ENCODE measurements at places on chromosomes 4 and X.

DNA sequence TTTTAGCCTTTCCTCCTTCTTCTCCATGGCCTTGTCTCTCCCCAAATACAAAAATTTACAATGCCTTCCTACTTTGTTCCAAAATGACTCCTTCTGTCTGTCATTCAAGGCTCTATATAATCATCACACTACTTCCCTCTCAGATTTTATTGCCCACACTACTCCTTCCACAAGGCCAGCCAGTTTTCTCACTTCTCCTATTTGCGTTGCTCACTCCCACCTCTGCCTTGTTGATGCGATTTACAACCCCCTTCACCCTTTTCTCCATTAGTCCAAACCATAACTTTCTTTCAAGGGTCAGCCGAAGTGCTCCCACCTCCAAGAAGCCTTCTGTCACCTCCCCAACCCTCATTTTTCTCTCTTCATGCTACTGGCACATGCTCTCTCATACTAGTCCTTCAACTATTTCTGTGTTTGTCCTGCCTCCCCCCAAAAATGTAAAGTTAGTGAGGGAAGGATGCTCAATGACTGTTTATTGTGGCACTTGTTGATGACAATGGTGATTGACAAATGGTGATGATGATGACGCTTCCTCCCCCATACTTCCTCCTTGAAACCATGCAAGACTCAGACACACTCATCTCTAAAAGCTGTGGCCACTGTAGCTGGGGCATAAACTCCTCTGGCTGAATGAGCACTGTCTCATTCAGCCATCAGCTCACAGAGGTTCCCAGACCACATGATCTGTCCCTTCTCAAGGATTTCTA lies 2.7 kb upstream of the XKRX start:
- DNase-seq, result no peak

GRCh38 chrX:141811438-141811837 lies 26.7 kb upstream of the MAGEC3 start:
- no peak for DNase-seq

GRCh38 chr4:36333303-36333877 lies 52.0 kb downstream of the DTHD1 start:
- no peak for DNase-seq

DNA sequence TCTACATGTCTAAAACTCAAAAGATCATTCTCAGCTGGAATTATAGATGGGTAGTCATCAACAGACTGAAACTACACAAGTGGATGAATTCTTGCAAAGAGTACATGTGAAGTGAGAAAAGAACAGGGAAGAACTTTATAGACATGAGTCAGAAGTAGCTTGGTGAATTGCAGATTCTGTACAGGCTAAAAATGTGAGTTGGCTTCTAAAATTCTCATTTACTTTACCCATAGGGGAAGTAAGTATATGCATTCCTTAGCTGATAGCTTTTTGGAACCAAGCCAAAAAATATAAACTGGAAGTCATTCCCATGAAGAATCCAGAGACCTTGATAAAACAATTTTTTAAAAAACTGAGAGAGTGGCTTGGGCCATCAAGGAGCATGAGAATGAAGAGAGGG lies 584.2 kb upstream of the FTHL17 start:
- DNase-seq, result no peak

DNA sequence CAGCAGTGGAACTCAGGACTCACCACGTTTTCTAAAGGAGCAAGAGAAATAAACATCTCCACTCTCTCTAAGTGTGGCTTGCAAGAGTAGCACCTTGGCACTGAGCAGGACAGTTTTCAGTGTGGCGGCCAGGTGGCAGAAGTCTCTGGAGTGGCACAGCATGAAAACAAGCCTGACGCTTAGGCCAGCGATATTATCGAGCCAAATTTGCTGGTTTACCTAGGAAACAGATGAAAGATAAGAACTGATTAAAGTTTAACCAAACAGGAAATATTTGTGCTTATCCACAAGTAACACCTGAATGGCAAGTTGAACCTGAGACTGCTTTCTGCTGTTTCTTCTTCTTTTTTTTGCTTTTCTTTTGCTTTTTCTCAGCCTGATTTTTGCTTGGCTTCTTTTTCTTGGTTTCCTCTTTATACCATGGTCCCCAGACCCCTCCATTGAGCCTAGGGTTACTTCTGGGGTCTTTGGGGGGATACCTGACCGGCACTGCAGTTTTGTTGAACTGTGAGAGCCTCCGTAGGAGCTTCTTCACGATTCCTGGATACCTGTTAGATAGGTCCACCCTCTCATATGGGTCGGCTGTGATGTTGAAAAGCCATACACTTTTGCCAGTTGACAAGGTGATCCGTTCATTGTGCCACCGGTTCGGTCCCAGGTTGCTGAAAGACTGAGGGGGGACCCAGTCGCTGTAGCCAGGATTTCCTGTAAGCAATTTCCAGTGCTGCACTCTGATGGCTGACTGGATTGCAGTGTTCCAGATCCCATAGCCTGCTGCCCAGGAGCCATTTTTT lies 77.3 kb downstream of the ARSJ start:
- no peak for DNase-seq

- no peak for DNase-seq
Measured at GRCh38 chr4:136112116-136112515, 1420.2 kb downstream of the PCDH18 start.

- DNase-seq, result no peak
Measured at GRCh38 chrX:81586096-81586495, 384.2 kb downstream of the SH3BGRL start.

DNA sequence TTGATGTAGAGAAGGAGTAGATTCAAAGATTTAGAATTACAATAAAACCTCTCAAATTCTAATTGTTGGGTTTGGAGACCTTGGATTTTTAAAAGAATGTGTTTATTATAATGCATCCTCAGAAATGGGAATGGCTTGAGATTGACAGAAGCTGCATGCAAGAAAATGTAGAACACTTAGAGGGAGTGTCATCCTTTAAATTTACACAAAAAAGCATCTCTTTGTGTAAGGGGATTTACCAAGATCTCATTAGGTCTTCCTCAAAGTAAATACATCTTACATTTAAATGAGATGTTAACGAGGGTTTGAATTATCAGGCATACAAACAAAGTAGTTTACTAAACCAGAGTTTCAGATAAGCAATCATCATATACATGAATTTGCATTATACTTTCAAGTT lies 615.0 kb downstream of the FAM133A start:
- no peak for DNase-seq

DNA sequence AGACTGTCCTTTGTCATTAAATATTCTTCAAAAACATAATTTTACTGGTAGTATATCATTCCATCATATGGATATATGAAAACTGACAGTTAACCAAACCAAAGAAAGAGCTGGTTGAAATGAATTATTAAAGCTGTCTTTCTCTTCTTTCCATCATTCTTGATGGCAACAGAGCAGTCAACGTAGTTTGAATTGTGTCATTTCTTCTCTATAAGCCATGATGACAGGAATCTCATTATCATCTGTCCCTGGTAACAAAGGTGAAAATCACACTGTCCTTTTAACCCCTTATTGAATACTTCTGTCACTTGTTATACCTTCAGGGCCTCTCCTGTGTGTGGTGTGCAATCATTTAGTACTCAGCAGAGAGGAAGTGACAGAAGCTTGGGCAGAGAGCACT lies 197.0 kb upstream of the SLITRK2 start:
- no peak for DNase-seq

DNA sequence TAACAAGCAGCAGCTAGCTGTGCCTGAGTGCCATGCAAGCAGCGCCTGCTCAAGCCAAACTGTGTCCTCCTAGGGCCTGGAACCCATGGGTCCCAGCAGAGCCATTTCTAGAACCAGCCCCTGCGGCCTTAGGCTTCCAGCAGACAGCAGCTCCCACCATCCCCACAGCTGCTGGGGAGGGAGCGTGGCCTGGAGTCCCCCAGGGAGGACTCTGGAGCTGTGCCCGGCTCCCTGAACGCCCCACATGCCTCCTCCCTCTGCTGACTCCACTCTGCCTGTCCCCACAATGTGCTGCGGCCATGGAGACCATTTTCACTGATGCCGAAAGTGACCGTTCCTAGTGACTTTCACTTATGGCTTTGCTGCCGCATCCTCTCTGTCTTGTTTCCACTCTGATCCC lies 45.9 kb downstream of the GAK start:
- no peak for DNase-seq

DNA sequence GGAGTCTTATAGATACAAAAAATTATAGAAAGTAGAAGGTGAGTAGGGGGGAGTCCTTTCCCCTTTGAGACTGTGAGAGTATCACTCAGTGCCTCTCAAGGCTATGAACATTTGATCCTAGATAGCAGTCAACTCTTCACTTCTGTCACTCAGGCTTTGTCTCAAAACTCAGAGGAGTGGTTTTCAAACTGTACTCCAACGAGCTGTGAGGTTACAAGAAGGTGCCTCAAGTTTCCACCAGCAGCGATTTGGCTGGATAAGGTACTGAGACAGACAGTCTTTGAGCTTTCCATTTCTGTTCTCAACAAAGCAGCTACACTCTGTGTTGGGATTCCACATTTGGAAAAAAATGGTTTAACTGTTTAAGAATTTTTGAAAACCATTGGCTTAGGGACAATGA lies 48.0 kb upstream of the NDST3 start:
- DNase-seq, result no peak

DNA sequence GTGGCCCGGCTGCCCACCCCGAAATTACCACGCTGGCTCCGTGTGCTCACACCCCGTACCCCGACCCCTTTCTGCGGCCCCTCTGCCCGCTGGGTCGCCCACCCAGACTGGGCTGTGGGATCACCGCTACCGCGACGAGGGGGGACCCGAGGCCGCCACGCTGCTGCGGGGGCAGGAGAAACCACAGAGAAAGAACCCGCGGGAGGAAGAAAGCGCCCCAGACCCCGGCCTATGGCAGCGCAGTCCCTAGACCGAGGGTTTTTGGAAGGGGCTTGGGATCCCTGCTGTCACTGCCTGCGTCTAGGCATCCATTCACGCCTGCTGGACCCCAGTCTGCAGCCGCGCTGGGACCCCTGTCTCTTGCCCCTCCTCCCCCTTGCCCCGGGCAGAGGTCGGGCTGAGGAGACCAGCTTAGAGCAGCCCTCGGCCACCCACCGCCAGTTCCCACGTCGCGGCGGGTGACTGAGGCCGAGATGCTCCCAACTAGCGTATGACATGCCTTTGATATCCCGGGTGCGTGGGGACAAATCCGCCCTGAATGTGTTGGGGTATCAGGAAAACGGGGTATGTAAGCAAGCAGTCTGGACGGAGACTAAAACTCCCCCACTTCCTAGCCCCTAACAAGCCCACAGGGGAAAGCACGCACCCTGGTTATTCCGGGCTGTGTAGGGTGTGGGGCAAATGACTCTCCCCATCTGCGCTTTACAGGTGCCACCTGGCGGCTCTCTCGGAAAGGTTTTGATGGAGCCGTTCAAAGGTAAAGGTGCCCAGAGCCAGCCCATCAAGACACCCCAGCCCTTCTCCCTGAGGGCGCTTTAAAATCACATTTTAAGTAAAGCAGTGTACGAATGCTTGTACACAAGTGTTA lies 862 bp upstream of the INPP4B start:
- peak; percentile 64 for DNase-seq

GRCh38 chrX:72495046-72495445 lies 77.6 kb downstream of the HDAC8 start:
- DNase-seq, result no peak

- peak; percentile 79 for DNase-seq
Measured at GRCh38 chrX:130120746-130121504, 10.6 kb upstream of the ELF4 start.

GRCh38 chr4:107519053-107519452 lies 201.0 kb downstream of the PAPSS1 start:
- DNase-seq, result no peak

GRCh38 chrX:132017431-132018185 lies 5.5 kb upstream of the STK26 start:
- DNase-seq, result no peak

DNA sequence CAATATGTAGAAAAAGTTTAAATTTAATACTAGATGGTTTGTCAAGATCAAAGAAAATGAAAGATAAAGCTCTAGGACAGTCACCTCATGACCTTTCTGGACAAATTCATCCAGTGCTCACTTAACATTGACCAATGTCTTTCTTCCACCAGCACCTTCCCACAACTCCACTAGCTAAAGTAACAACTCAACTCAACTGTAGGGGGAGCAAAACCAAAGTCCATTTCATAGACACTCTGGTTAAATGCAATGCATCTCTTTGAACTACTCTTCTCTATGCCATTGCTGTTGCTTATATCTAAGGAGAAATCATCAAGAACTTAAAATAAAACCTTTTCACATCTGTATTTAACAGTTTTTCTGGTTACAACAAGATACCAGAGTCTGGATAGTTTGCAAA lies 25.1 kb downstream of the UGT2B4 start:
- DNase-seq, result no peak

- DNase-seq, result no peak
Measured at GRCh38 chr4:119746951-119747350, 118.3 kb upstream of the PDE5A start.

DNA sequence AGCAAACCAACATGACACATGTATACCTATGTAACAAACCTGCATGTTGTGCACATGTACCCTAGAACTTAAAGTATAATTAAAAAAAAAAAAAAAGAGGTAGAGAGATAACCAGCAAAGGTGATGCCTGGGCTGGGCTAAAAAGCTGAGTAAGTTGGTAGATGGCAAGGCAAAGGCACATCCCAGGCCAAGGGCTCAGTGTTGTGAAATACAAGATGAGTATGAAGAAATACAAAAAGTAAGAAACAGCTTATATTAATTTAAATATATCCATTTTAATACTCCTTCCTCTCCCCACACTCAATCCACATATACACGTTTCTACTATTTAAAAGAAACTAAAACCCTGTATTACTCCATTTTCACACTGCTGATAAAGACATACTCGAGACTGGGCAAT lies 25.8 kb downstream of the TEC start:
- DNase-seq, result no peak

- no peak for DNase-seq
Measured at GRCh38 chr4:27568236-27568951, 707.8 kb downstream of the STIM2 start.

DNA sequence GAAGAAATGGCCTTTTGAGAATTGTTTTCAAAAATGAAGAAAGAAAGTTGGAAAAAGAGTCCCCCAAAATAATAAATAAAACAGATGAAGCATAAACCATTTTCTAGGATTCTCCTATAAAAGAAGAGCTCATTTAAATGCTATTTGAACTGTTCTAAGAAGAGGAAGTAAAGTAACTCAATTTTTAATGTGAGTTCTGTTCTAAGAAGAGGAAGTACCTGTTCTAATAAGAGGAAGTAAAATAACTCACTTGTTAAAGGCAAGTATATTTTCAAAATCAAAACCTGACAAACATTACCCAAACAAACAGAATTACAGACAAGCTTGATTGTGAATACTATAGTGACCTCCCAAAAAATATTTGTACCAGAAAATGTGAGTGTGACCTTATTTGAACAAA lies 1326.3 kb downstream of the C4orf33 start:
- DNase-seq, result no peak

GRCh38 chr4:75514949-75515612 lies 808 bp downstream of the THAP6 start:
- no peak for DNase-seq

DNA sequence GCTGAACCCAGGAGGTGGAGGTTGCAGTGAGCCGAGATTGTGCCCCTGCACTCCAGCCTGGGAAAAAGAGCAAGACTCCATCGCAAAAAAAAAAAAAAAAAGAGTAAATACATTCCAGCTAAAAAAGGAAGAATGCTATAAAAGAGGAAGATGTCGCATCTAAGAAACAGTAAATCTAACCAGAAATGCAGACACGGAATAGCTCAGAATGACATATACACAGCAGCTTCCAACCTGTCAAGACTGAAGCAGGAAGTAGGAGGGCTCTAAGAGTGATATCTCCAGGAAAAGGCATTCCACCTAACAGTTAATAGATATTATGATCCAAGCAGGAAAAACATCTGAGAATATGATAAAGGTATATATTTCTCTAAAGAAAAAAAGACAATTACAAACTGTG lies 16.0 kb downstream of the CLOCK start:
- no peak for DNase-seq

All from left forelimb (tissue), 1 donor.